ENCODE measurements at places on chromosomes 5 and 9. TPM values are rescaled to one million over a fixed set of nuclear protein-coding genes. Genes with fewer than 3 reads are reported as not detected.

GRCh38 chr5:95620870-95621838 lies 1.3 kb downstream of the GPR150 start:
- peaks cover 13% of the 10 kb centered on the region for H3K4me1 ChIP-seq
- H3K36me3 ChIP-seq = peaks cover 2% of the 10 kb centered on the region
- H3K4me3 ChIP-seq = peak overlapping the region; percentile 86

GRCh38 chr5:161547738-161548486 lies 1.4 kb upstream of the GABRB2 start:
- peaks cover 24% of the 10 kb centered on the region for H3K4me1 ChIP-seq
- H3K27ac ChIP-seq = no peak overlapping the region
- peak; percentile 16 for DNase-seq
- peak overlapping the region; percentile 89 for H3K4me3 ChIP-seq

DNA sequence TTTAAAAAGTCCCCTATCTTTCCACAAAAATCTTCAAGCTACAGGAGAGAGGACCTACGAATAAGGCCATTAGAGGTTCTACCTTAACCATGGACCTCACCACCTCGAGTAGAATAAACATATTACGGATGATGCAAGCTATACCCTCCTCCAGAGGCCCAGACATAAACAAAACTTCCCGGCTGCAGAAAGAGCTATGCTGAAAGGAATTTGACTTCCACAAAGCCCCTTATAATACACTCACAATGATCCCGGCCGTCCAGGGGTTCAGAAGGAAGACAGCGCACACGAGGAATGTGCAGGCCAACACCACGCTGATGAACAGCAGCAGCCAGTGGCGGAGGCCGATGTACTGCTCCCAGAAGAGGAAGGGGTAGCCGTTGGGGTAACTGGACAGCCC lies 59.0 kb downstream of the PTCH1 start:
- H3K27ac ChIP-seq = no peak overlapping the region
- H3K4me1 ChIP-seq = peaks cover 60% of the 10 kb centered on the region
- DNase-seq = no peak
- H3K4me3 ChIP-seq = peak overlapping the region; percentile 17
- peaks cover 56% of the 10 kb centered on the region for H3K36me3 ChIP-seq

GRCh38 chr5:146079695-146080373 lies 25.5 kb downstream of the PLAC8L1 start:
- H3K4me3 ChIP-seq = no peak overlapping the region
- no peak overlapping the region for H3K27ac ChIP-seq
- peaks cover 4% of the 10 kb centered on the region for H3K36me3 ChIP-seq
- peaks cover 3% of the 10 kb centered on the region for H3K27me3 ChIP-seq

DNA sequence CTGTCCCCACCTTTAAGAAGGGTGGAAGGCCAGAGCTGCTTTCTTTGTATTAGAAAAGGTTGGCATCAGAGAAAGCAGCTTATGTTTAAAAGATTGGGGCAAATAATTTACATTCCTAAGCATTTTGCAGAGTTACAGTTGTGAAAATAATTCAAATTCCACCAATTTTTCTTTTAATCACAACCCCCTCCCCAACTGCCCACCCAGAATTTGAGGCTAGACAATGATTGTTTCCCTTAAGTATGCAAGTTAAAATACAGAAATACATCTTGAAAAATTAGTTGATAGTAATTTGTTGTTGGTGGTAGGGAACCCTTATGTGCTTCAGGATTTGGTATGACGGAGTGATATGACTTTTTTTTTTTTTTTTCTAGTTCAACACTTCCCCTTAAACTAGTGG lies 133.0 kb downstream of the ZSWIM6 start:
- H3K36me3 ChIP-seq = peaks cover 3% of the 10 kb centered on the region
- no peak overlapping the region for H3K4me3 ChIP-seq
- DNase-seq = no peak

GRCh38 chr9:118961857-118962256 lies 407.4 kb downstream of the BRINP1 start:
- peak overlapping the region; percentile 65 for H3K27ac ChIP-seq
- DNase-seq = no peak
- no peaks in the 10 kb centered on the region for H3K36me3 ChIP-seq
- H3K4me3 ChIP-seq = no peak overlapping the region

DNA sequence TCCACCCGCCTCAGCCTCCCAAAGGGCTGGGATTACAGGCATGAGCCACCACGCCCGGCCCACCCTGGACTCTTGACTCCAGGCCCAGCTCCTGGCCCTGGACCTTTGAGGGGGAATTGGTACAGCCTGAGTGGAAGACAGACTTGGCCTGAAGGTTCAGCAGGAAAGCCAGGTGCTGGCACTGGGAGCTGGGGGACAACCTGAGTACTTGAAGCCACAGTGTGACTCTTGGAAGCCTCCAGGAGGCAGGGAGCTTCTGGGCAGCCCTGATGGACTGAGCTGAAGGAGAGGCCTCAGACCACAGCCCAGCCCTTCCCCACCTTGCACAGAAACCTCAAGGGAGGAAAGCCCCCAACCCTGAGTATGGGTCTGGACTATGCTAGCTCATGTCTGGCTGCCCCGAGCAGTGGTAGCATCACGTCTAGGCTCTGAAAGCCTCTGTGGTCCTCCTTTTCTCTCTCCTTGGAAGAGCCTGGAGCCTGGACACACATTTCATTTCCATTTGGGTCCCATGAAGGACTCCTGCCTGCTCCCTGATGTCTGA lies 54.1 kb downstream of the RASGEF1C start:
- H3K36me3 ChIP-seq = peaks cover 4% of the 10 kb centered on the region
- no peak for DNase-seq
- H3K27me3 ChIP-seq = no peaks in the 10 kb centered on the region
- no peak overlapping the region for H3K27ac ChIP-seq
- no peak overlapping the region for H3K4me3 ChIP-seq

GRCh38 chr5:158897444-158898160 lies 202.1 kb downstream of the EBF1 start:
- no peak overlapping the region for H3K27ac ChIP-seq
- no peaks in the 10 kb centered on the region for H3K27me3 ChIP-seq
- H3K4me1 ChIP-seq = peaks cover 13% of the 10 kb centered on the region
- H3K4me3 ChIP-seq = no peak overlapping the region
- no peak for DNase-seq

The WNK2 gene
- 34.3 TPM for total RNA-seq

GRCh38 chr9:7976167-7976755 lies 176.7 kb upstream of the DMAC1 start:
- H3K4me3 ChIP-seq = no peak overlapping the region
- no peak for DNase-seq
- no peak overlapping the region for H3K27ac ChIP-seq
- no peaks in the 10 kb centered on the region for H3K27me3 ChIP-seq
- peaks cover 23% of the 10 kb centered on the region for H3K4me1 ChIP-seq

GRCh38 chr5:82905986-82906385 lies 171.2 kb downstream of the TMEM167A start:
- H3K36me3 ChIP-seq = peaks cover 15% of the 10 kb centered on the region
- H3K4me1 ChIP-seq = no peaks in the 10 kb centered on the region
- H3K4me3 ChIP-seq = no peak overlapping the region
- no peaks in the 10 kb centered on the region for H3K27me3 ChIP-seq
- H3K27ac ChIP-seq = no peak overlapping the region

- no peak overlapping the region for H3K27ac ChIP-seq
- DNase-seq = no peak
- H3K27me3 ChIP-seq = peaks cover 4% of the 10 kb centered on the region
- H3K36me3 ChIP-seq = no peaks in the 10 kb centered on the region
Observed at GRCh38 chr5:159783726-159784247, 132.5 kb upstream of the ADRA1B start.

DNA sequence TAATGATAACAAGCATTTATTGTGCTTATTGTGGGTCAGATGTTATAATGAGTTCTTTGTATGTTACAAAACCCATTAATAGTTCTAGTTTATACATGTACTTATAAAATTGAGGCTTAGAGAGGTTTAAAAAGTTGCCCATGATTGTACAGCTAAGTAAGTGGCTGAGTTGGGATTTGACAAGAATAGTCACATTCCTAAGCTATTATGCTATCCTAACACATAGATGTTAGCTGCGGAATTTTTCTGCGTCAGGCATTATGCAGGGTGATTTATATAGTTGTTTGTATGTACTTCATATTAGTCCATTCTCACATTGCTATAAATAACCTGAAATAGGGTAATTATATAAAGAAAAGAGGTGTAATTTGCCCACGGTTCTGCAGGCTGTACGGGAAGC lies 12.5 kb downstream of the COMMD10 start:
- no peak overlapping the region for H3K4me3 ChIP-seq
- DNase-seq = no peak
- H3K27me3 ChIP-seq = no peaks in the 10 kb centered on the region
- no peaks in the 10 kb centered on the region for H3K4me1 ChIP-seq

The TXNDC8 gene
- not detected for total RNA-seq

GRCh38 chr9:81814794-81815464 lies 113.3 kb upstream of the SPATA31D4 start:
- H3K27ac ChIP-seq = peak overlapping the region; percentile 55
- peaks cover 35% of the 10 kb centered on the region for H3K4me1 ChIP-seq
- no peak overlapping the region for H3K4me3 ChIP-seq
- H3K27me3 ChIP-seq = no peaks in the 10 kb centered on the region

The KCNV2 gene
- not detected for total RNA-seq

GRCh38 chr5:68628082-68628814 lies 412.7 kb downstream of the PIK3R1 start:
- H3K4me1 ChIP-seq = peaks cover 6% of the 10 kb centered on the region
- no peaks in the 10 kb centered on the region for H3K27me3 ChIP-seq
- H3K27ac ChIP-seq = no peak overlapping the region

- no peak overlapping the region for H3K27ac ChIP-seq
- H3K36me3 ChIP-seq = no peaks in the 10 kb centered on the region
- DNase-seq = no peak
- no peaks in the 10 kb centered on the region for H3K4me1 ChIP-seq
- no peaks in the 10 kb centered on the region for H3K27me3 ChIP-seq
Observed at GRCh38 chr5:107736638-107737037, 65.9 kb upstream of the EFNA5 start.

The F2RL2 gene
- not detected for total RNA-seq

GRCh38 chr9:131690941-131691573 lies 48.8 kb downstream of the RAPGEF1 start:
- H3K4me3 ChIP-seq = no peak overlapping the region
- H3K36me3 ChIP-seq = no peaks in the 10 kb centered on the region
- peaks cover 17% of the 10 kb centered on the region for H3K4me1 ChIP-seq
- no peak overlapping the region for H3K27ac ChIP-seq
- H3K27me3 ChIP-seq = no peaks in the 10 kb centered on the region

DNA sequence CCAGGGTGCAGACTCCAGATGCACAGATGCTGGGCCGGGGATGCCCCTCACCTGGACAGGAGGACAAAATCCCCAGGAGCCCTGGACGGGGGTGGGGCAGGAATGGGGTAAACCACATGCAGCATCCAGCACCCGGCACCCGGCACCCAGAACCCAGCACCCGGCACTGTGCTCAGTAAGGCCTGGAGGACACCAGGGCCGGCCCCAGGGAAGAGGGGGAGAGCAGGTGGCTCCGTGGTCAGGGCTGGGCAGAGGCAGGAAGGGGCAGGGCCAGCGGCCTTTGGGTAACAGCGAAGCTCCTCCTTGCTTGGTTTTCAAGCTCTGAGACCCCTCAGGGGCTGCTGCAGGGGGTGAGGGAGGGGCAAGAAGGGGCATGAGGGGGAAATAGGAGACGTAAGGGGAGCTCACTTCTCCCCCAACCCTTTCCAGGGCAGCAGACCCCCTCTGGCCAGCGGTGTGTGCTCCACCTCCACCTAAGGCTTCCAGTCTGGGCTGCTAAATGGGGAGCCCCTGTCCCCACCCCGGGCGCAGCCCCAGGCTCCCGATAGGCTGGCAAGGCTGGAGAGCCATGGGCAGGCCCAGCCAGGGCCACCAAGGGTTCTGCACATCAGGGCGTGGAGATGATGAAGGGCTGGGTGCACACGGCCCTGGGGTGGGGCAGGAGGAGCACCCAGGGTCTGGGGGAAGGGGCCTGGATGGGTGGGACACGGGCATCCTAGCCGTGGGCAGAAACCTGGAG lies 17.8 kb upstream of the SLC6A19 start:
- peaks cover 25% of the 10 kb centered on the region for H3K4me1 ChIP-seq
- no peaks in the 10 kb centered on the region for H3K36me3 ChIP-seq
- H3K27me3 ChIP-seq = no peaks in the 10 kb centered on the region
- DNase-seq = peak; percentile 31
- peak overlapping the region; percentile 74 for H3K4me3 ChIP-seq
- peak overlapping the region; percentile 62 for H3K27ac ChIP-seq

The CXCL14 gene
- total RNA-seq = not detected

The LPCAT1 gene
- total RNA-seq = 111 TPM

- H3K36me3 ChIP-seq = peaks cover 18% of the 10 kb centered on the region
- no peak overlapping the region for H3K27ac ChIP-seq
- no peak for DNase-seq
- H3K4me3 ChIP-seq = no peak overlapping the region
- H3K4me1 ChIP-seq = peaks cover 50% of the 10 kb centered on the region
Observed at GRCh38 chr5:171861381-171861780, 75.8 kb downstream of the SMIM23 start.

The WNT8A gene
- total RNA-seq = not detected

DNA sequence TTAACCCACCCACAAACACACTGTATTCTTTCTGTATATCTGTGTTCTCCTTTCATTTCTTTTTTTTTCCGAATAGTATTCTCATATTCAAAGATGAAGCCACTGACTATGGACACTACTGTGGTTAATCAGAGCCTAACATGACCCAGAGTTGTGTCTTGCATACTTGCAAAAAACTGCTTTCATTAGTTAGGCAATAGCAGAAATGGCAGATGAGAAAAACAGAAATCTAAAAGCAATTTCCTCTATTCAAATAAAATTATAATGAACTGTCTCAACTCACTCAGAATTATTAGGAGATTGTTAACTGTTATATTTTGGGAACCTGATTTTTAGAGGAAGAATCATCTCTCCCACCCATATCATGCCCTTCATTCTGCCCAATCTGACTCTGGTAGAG lies 45.9 kb downstream of the FREM1 start:
- H3K36me3 ChIP-seq = peaks cover 29% of the 10 kb centered on the region
- peak overlapping the region; percentile 47 for H3K4me3 ChIP-seq
- H3K27me3 ChIP-seq = no peaks in the 10 kb centered on the region
- no peak for DNase-seq
- H3K27ac ChIP-seq = peak overlapping the region; percentile 28

GRCh38 chr9:100091650-100092049 lies 7.2 kb downstream of the ERP44 start:
- no peaks in the 10 kb centered on the region for H3K27me3 ChIP-seq
- no peak for DNase-seq
- no peak overlapping the region for H3K27ac ChIP-seq
- H3K4me3 ChIP-seq = no peak overlapping the region

DNA sequence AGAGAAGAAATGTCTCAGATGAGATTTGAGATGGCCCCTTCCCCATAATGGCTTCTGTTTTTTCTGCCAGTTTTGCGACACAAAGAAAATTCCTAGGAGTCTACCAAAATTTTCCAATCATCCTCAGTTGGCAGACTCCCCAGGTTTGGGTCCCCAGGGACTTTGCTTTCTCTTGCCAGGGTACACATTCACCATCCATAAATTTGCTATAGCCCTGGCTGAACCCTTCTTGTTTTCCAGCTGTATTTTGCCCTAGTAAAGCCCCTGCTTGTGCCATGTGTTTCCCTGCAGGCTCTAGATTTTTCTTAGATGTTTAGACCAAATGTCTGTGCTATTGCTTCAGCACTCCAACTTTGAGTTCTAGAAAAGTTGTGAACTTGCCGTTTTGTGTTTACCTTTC lies 283.2 kb downstream of the ANXA1 start:
- no peak overlapping the region for H3K27ac ChIP-seq
- no peaks in the 10 kb centered on the region for H3K4me1 ChIP-seq
- DNase-seq = no peak
- no peaks in the 10 kb centered on the region for H3K27me3 ChIP-seq

Measured in neural crest cell (in vitro differentiated cells).